Thyroid gland (tissue), 4 donors: ENCODE measurements at places on chromosomes 12 and 14. TPM values are rescaled to one million over a fixed set of nuclear protein-coding genes. Genes with fewer than 3 reads are reported as not detected.

DNA sequence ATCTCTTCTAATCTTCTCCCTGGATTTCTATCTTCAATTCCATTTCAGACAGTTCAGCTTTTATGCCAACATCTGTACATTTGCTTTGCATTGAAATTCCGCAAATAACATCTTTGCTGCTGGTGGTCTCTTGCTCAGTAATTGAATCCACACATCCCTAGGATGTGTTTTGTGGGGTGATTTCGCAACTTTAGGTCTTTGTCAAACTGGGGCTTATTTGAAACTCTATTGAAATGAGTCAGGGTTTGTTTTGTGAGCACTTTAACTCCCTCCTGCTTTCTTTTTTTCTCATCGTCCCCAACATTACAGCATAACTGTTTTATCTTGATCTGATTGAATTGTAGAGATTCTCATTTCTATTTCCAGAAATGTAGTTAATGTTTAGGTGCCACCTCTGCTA lies 404.3 kb downstream of the NPAS3 start:
- no peak overlapping the region for H3K4me3 ChIP-seq
- H3K36me3 ChIP-seq, result no peaks in the 10 kb centered on the region
- DNase-seq, result no peak
- no peaks in the 10 kb centered on the region for H3K4me1 ChIP-seq
- H3K27me3 ChIP-seq, result no peaks in the 10 kb centered on the region

DNA sequence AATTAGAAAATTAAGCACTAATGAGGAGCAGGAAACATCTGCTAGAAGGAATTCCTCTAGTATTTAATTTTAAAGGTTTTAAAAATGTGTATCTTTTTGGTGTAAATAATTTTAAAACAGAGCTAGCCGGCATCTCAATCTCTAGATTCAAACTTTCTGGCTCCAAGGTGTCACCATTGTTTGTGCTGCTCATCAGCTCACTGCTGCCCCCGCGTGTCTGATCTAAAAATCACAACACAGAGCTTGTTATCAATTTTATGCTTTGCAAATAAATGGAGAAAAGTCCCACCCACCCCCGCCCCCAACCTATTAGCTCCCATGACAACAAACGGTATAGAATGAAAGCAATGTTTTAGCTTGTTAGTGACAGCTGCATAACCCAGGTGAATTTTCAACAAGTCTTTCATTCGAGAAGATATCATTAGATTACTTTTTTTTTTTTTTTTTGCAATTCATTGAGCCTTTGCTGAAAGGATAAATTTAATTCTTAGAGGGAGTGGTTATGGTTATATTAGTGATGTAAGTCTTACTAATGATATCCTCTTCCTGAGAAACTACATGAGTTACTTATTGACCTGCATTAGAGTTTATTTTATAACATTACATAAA lies 11.3 kb upstream of the ABHD12B start:
- H3K4me1 ChIP-seq, result peaks cover 5% of the 10 kb centered on the region
- DNase-seq, result peak; percentile 83
- no peak overlapping the region for H3K4me3 ChIP-seq
- H3K27me3 ChIP-seq, result no peaks in the 10 kb centered on the region
- no peak overlapping the region for H3K27ac ChIP-seq
- H3K36me3 ChIP-seq, result no peaks in the 10 kb centered on the region

- no peak overlapping the region for H3K27ac ChIP-seq
- peaks cover 9% of the 10 kb centered on the region for H3K4me1 ChIP-seq
- H3K27me3 ChIP-seq, result no peaks in the 10 kb centered on the region
- H3K4me3 ChIP-seq, result no peak overlapping the region
- no peaks in the 10 kb centered on the region for H3K36me3 ChIP-seq
Observed at GRCh38 chr12:1688086-1688710, 2.7 kb upstream of the ADIPOR2 start.

DNA sequence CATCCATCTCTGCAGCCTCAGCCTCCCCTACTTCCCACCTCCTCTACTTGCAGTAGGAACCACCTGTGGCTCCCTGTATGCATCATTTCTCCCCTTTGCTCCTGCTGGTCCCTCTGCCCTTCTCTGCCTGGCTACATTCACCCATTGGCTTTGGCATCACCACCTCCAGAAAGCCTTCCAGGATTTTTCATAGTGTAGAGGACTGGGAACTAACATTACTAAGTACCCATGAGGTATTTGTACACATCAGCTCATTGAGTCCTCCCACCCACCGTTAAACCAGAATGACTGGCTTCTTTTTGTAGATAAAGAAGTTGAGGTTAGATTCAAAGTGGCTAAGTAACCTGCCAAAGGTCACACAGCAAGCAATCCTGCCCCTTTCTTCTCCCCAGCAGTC lies 17.1 kb downstream of the SYNE3 start:
- no peaks in the 10 kb centered on the region for H3K27me3 ChIP-seq
- no peak for DNase-seq
- H3K27ac ChIP-seq, result peak overlapping the region; percentile 11
- H3K36me3 ChIP-seq, result no peaks in the 10 kb centered on the region
- H3K4me1 ChIP-seq, result peaks cover 43% of the 10 kb centered on the region

GRCh38 chr12:5292651-5293050 lies 139.3 kb upstream of the NTF3 start:
- no peaks in the 10 kb centered on the region for H3K4me1 ChIP-seq
- DNase-seq, result no peak
- no peaks in the 10 kb centered on the region for H3K27me3 ChIP-seq
- no peak overlapping the region for H3K27ac ChIP-seq
- H3K36me3 ChIP-seq, result no peaks in the 10 kb centered on the region
- no peak overlapping the region for H3K4me3 ChIP-seq

GRCh38 chr12:92696216-92696615 lies 6.6 kb upstream of the PLEKHG7 start:
- no peaks in the 10 kb centered on the region for H3K4me1 ChIP-seq
- H3K36me3 ChIP-seq, result no peaks in the 10 kb centered on the region
- H3K4me3 ChIP-seq, result no peak overlapping the region
- H3K27me3 ChIP-seq, result no peaks in the 10 kb centered on the region

- H3K27me3 ChIP-seq, result no peaks in the 10 kb centered on the region
- no peak overlapping the region for H3K4me3 ChIP-seq
- peaks cover 2% of the 10 kb centered on the region for H3K36me3 ChIP-seq
- no peak overlapping the region for H3K27ac ChIP-seq
Observed at GRCh38 chr12:42327227-42327590, 1.2 kb downstream of the PPHLN1 start.

The PXMP2 gene
- 50.5 TPM for total RNA-seq

The FGD6 gene
- 33.7 TPM for total RNA-seq

The PTCSC3 gene
- total RNA-seq, result 21.0 TPM
